Lower lobe of right lung (tissue), 2 donors: ENCODE measurements at places on chromosomes 11 and 22. TPM values are rescaled to one million over a fixed set of nuclear protein-coding genes. Genes with fewer than 3 reads are reported as not detected.

PIK3IP1 gene
- 54.9 TPM for total RNA-seq

VSIG10L2 gene
- total RNA-seq, result not detected

MRGPRX3 gene
- not detected for total RNA-seq

GRIA4 gene
- total RNA-seq, result not detected

KRTAP5-11 gene
- not detected for total RNA-seq

TNNI2 gene
- 17.7 TPM for total RNA-seq

POU2AF2 gene
- total RNA-seq, result not detected

TMEM25 gene
- 18.3 TPM for total RNA-seq

CHST1 gene
- 4.6 TPM for total RNA-seq

RELA gene
- 68.9 TPM for total RNA-seq

SCUBE2 gene
- total RNA-seq, result 7.1 TPM

RAG1 gene
- 1.3 TPM for total RNA-seq

HBD gene
- total RNA-seq, result not detected

UQCR10 gene
- 80.3 TPM for total RNA-seq

DRD4 gene
- 1.3 TPM for total RNA-seq

STARD10 gene
- 126 TPM for total RNA-seq

LTBP3 gene
- 98.7 TPM for total RNA-seq

MUC2 gene
- total RNA-seq, result not detected

GATD1 gene
- total RNA-seq, result 46.7 TPM

LRRC74B gene
- 3.6 TPM for total RNA-seq

TENM4 gene
- total RNA-seq, result 1.1 TPM

TYMP gene
- total RNA-seq, result 151 TPM

TSSK2 gene
- total RNA-seq, result not detected

HPX gene
- total RNA-seq, result 1.7 TPM

RHOG gene
- total RNA-seq, result 86.5 TPM

CCND1 gene
- total RNA-seq, result 202 TPM

INS gene
- not detected for total RNA-seq

SLC17A6 gene
- not detected for total RNA-seq
